IMR-90 (cell line): ENCODE measurements at places on chromosomes 16 and 17. TPM values are rescaled to one million over a fixed set of nuclear protein-coding genes. Genes with fewer than 3 reads are reported as not detected.

GRCh38 chr17:82060614-82061013 is 5.0 kb downstream of the DUS1L start:
- H3K4me1 ChIP-seq, result peaks cover 6% of the 10 kb centered on the region
- no peak overlapping the region for H3K4me3 ChIP-seq
- no peak overlapping the region for H3K27ac ChIP-seq
- DNase-seq, result no peak
- H3K27me3 ChIP-seq, result no peaks in the 10 kb centered on the region

AATK gene
- under 0.01 TPM in 1 of 2 replicates, not detected in the other for total RNA-seq

- H3K4me1 ChIP-seq, result no peaks in the 10 kb centered on the region
- H3K27ac ChIP-seq, result no peak overlapping the region
- no peaks in the 10 kb centered on the region for H3K36me3 ChIP-seq
- H3K27me3 ChIP-seq, result no peaks in the 10 kb centered on the region
Measured at GRCh38 chr16:23216658-23217246, 34.2 kb downstream of the SCNN1G start.

ATP2A3 gene
- total RNA-seq, result 0.18 and 0.28 TPM in 2 replicates

DNA sequence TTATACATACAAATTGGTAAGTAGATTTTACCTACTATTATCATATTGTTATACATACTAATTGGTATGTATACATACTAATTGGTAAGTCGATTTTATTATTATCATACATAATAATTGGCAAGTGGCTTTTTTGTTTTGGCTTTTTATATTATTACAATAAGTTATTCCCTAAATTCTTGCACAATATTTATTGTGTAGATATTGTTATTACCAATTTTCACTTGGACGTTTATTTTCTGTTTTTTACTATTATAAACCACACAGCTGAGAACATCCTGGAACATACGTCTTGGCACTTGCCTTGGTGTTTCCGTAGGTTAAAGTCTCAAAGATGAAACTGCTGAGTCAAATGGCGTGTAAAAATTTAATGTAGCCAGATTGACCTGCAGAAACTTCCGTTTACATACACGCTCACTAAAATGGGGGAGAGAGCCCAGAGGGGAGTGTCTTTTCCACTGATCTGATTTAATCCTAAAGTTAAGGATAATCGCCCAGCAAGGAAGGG is 18.9 kb downstream of the GNGT2 start:
- peak overlapping the region; percentile 82 for H3K27ac ChIP-seq
- no peaks in the 10 kb centered on the region for H3K27me3 ChIP-seq
- peak overlapping the region; percentile 66 for H3K4me3 ChIP-seq
- no peaks in the 10 kb centered on the region for H3K4me1 ChIP-seq

DNA sequence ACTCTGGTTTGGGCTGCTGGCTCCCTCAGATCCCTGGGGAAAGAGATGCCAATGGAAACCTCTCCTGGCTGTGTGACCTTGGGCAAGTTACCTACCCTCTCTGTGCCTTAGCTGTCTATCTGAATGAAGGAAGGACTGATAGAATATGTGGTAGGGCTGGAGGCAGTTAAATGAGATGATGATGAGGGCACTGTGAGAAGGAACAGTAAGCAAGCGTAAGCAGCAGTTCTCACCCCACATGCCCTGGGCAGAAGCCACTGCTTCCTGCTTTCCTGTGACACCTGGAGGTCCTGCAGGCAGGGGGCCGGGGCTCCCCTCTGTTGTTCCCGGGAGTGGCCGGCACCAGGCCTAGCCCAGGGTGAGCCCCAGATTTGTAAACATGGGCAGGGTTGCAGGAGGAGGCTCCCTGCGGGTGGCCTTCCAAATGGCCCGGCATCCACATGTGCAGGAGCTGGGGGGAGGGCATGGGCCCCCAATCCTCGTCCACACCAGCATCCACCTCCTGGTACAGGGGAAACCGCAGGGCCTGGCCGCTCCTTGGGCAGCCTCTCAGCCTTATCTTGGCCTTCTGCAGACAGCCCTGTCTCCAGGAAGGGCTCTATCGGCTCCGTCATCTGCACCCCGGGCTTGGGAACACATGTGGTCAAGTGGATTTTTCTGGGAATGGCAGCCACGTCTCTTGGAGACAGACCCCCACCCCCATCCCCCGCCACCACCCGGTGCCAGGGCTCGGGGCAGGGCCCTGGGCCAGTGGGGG is 235.6 kb upstream of the GSE1 start:
- H3K4me1 ChIP-seq, result peaks cover 27% of the 10 kb centered on the region
- no peaks in the 10 kb centered on the region for H3K27me3 ChIP-seq
- no peaks in the 10 kb centered on the region for H3K36me3 ChIP-seq
- no peak overlapping the region for H3K27ac ChIP-seq
- H3K4me3 ChIP-seq, result no peak overlapping the region
- DNase-seq, result no peak

GRCh38 chr16:68752602-68753001 is 15.5 kb downstream of the CDH1 start:
- no peak overlapping the region for H3K4me3 ChIP-seq
- no peak overlapping the region for H3K27ac ChIP-seq
- no peaks in the 10 kb centered on the region for H3K4me1 ChIP-seq
- peaks cover 19% of the 10 kb centered on the region for H3K27me3 ChIP-seq
- no peak for DNase-seq

DNASE1 gene
- total RNA-seq, result 5.4 and 6.1 TPM in 2 replicates

DNA sequence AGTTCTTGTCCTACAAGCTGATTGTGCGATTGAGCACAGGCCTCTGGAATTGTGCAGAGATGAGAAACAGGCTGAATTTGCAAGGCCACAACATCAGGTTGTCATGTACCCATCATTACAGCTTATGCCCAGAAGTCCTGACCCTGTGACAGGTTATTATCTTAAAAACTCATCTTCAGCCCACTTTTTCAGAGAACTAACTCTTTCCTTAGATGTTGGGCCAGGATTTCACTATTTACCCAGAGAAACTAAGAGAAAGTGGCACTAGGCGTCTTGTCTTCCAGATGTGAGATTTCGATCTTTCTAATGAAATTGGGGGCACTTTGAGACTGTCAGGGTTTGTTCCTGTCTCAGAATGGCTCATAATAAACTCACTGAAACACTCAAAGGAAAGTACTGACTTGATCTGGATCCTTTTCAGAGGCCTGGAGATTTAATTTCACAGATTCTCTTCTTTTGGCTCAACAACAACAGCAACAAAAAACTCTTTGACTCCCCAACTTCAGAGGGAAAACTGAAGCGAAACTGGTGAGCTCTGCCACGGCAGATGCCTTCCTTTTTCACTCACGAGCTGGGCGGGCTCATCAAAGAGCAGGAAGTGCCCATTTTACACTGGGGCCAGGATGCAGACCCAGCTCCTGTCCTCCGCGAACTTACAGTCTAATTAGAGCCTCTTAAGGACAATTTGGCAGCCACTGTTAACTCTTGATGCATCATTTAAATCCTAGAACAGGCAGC is 17.7 kb upstream of the SLC12A3 start:
- no peak overlapping the region for H3K4me3 ChIP-seq
- no peaks in the 10 kb centered on the region for H3K27me3 ChIP-seq
- no peak for DNase-seq

GRCh38 chr16:84193480-84193879 is 2.5 kb downstream of the ADAD2 start:
- peaks cover 21% of the 10 kb centered on the region for H3K27me3 ChIP-seq
- H3K4me1 ChIP-seq, result no peaks in the 10 kb centered on the region; the same call in 1 of the 2 replicates
- DNase-seq, result no peak
- H3K36me3 ChIP-seq, result no peaks in the 10 kb centered on the region
- no peak overlapping the region for H3K27ac ChIP-seq
- H3K4me3 ChIP-seq, result no peak overlapping the region

- no peak for DNase-seq
- H3K4me3 ChIP-seq, result no peak overlapping the region
- H3K27ac ChIP-seq, result no peak overlapping the region
- peaks cover 37% of the 10 kb centered on the region for H3K36me3 ChIP-seq
Measured at GRCh38 chr16:86549893-86550190, 5.2 kb downstream of the MTHFSD start.

DNA sequence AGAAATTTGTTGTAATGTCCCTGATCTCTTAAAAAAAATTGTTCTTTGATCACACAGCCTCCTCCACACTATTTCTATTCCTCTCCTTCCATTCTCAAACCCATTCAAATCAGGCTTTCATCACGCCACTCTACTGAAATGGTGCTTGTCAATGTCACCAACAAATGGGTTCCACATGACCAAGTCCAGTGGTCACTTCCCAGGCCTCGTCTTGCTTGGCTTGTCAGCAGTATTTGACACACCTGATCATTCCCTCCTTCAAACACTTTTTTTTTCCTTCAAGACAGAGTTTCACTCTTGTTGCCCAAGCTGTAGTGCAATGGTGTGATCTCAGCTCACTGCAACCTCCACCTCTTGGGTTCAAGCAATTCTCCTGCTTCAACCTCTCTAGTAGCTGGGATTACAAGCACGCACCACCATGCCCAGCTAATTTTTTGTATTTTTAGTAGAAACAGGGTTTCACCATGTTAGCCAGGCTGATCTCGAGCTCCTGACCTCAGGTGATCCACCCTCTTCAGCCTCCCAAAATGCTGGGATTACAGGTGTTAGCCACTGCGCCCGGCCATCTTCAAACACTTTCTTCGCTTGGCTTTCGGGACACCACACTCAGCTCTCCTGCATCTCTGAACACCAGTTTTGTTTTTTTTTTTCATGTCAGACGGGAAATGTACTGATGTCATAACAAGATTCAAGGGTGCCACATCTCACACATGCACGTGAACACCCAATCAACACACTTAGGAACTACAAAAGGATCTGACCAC is 18.3 kb downstream of the NQO1 start:
- peaks cover 36% of the 10 kb centered on the region for H3K36me3 ChIP-seq
- peaks cover 4% of the 10 kb centered on the region; the same call in 1 of the 2 replicates for H3K4me1 ChIP-seq
- no peak for DNase-seq

- no peak overlapping the region for H3K4me3 ChIP-seq
- H3K36me3 ChIP-seq, result no peaks in the 10 kb centered on the region
- no peaks in the 10 kb centered on the region for H3K4me1 ChIP-seq
- DNase-seq, result peak; percentile 24
- H3K27ac ChIP-seq, result no peak overlapping the region
Measured at GRCh38 chr16:58843675-58844074, 109.6 kb upstream of the GOT2 start.

DNA sequence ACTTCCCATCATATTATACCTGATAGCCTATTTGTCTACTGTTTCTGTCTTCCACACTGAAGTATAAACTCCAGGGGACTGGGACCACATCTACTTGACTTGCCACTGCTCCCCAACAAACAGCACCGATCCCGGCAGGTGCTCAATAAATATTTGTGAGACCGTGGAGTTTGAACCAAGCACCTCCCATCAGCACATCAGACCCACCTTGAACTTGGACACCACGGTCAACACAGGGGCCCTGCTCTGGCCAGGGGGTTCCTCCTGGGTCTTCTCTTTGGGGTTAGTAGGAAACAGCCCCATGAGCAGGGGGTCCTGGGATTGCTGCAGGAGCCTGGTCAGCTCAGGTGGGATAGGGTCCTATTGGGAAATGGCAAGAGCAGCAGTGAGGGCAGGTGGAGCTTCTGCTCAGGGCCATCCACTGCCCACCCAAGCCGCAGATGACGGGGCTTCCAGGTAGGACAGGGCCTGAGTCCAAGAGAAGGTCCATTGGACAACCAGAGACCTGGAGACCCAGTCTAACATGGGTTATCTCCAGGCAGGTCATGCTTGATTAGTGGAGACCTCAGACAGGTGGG is 19.9 kb downstream of the ZNHIT3 start:
- H3K27ac ChIP-seq, result no peak overlapping the region
- H3K36me3 ChIP-seq, result peaks cover 53% of the 10 kb centered on the region
- no peaks in the 10 kb centered on the region for H3K4me1 ChIP-seq
- H3K4me3 ChIP-seq, result no peak overlapping the region
- H3K27me3 ChIP-seq, result no peaks in the 10 kb centered on the region

- H3K27me3 ChIP-seq, result no peaks in the 10 kb centered on the region
- peak overlapping the region; percentile 61; the same call in 1 of the 2 replicates for H3K27ac ChIP-seq
Measured at GRCh38 chr16:69906838-69907401, 44.2 kb upstream of the CLEC18A start.

- H3K27me3 ChIP-seq, result no peaks in the 10 kb centered on the region
- peaks cover 51% of the 10 kb centered on the region for H3K4me1 ChIP-seq
- H3K4me3 ChIP-seq, result no peak overlapping the region
- H3K27ac ChIP-seq, result peak overlapping the region; percentile 99
- H3K36me3 ChIP-seq, result peaks cover 5% of the 10 kb centered on the region; the same call in 1 of the 2 replicates
- peak; percentile 15 for DNase-seq
Measured at GRCh38 chr17:80856863-80857755, 134.5 kb upstream of the CHMP6 start.

GRCh38 chr17:40903129-40903847 is 18.2 kb upstream of the KRT20 start:
- no peaks in the 10 kb centered on the region for H3K36me3 ChIP-seq
- peak; percentile 70 for DNase-seq
- H3K4me1 ChIP-seq, result peaks cover 15% of the 10 kb centered on the region
- H3K27ac ChIP-seq, result peak overlapping the region; percentile 63
- H3K4me3 ChIP-seq, result peak overlapping the region; percentile 0; the same call in 1 of the 2 replicates

GRCh38 chr16:88969361-88969831 is 7.6 kb downstream of the CBFA2T3 start:
- DNase-seq, result no peak
- H3K36me3 ChIP-seq, result no peaks in the 10 kb centered on the region
- H3K4me3 ChIP-seq, result no peak overlapping the region
- no peaks in the 10 kb centered on the region for H3K4me1 ChIP-seq
- peaks cover 69% of the 10 kb centered on the region for H3K27me3 ChIP-seq
- H3K27ac ChIP-seq, result no peak overlapping the region

DNA sequence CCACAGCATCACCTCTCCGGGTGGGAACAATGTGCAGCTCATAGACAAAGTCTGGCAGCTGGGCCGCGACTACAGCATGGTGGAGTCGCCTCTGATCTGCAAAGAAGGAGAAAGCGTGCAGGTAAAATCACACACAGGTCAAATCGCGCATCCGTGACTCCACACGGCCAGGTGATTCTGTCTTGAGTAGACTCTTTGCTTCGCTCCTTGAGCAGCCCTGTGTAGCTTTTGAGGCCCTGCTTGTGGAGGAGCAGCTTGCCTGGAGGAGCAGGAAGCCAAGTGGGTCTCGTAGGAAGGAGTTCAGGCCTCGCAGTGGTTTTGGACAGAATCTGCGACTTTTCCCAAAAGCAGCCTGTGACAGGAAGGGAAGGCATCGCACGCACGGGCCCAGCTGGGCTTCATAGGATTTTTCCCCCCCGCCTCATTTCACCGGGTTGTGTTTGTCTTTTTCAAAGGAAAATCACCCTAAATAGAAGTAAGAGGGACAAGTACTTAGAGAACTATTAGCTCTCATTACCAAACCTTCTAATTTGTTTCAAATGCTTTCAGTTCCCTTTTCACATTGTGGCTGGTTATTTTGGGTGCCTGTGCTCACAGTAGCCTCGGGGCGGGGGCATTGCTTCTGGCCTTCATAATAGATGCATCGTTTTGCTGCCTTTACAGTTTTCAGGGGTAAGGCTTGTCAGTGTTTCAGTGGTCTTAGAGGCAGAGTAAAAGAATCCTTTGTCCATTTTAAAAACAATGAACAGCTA is 71.5 kb downstream of the SEC14L1 start:
- no peak overlapping the region for H3K4me3 ChIP-seq
- peaks cover 66% of the 10 kb centered on the region for H3K36me3 ChIP-seq
- H3K27ac ChIP-seq, result no peak overlapping the region
- DNase-seq, result no peak
- H3K27me3 ChIP-seq, result no peaks in the 10 kb centered on the region

GRCh38 chr17:76252040-76252954 is 12.0 kb upstream of the RNF157 start:
- peaks cover 14% of the 10 kb centered on the region for H3K4me1 ChIP-seq
- no peaks in the 10 kb centered on the region for H3K36me3 ChIP-seq
- DNase-seq, result peak; percentile 99
- no peaks in the 10 kb centered on the region for H3K27me3 ChIP-seq
